Sciatic nerve (tissue), 2 donors: ENCODE measurements at places on chromosomes 5 and 9.

DNA sequence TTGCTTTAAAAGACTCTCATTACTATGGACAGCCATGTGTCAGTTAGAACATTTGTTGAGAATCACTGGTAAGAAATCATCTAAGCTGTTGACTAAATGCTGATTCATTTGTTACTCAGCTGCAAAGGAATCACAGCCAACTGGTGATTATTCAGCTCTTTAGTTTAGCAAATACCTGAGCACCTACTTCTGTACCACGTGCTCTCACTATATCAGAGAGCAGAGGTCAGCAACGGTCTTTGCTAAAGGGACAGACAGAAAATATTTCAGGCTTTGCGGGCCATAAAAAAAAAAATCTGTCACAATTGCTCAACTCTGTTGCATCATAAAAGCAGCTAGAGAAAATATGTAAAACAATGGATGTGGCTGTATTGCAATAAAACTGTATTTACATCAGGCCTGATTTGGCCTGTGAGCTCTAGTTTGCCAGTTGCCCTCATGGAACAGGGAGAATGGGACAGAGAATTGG, 377.6 kb downstream of the DNAH5 start:
- no peak for DNase-seq

DNA sequence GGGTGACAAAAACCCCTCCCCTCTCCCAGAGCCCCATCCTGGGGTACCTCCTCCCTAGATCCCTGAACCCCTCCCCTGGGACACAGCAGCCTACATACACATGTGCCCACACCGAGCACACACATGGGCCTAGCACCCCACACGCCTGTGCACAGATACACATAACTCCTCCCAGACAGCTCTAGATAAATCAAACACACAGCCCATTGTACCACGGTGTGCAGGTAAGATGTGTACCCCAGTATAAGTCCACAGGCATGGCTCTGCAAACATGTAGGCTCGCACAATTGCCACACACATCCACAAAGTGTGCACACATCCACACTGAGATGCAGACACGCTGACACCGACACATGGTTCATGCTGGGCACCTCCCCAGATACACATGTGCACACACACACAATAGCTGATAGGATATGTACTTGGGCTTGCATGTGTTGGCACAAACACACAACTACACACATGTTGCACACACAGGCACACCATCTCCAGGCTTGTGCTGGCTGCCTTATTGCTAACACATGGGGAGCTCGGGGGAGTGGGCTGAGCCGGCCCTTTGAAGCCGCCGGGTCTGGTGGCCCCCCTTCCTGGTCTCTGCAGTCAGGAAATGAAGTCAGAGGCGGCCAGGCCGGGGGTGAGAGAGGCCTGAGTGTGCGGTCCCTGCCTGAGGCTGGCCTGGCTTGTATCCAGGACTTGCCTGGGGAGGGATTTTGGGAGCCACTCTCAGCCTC, 30.2 kb downstream of the GOLGA2 start:
- DNase-seq, result peak; percentile 83

DNA sequence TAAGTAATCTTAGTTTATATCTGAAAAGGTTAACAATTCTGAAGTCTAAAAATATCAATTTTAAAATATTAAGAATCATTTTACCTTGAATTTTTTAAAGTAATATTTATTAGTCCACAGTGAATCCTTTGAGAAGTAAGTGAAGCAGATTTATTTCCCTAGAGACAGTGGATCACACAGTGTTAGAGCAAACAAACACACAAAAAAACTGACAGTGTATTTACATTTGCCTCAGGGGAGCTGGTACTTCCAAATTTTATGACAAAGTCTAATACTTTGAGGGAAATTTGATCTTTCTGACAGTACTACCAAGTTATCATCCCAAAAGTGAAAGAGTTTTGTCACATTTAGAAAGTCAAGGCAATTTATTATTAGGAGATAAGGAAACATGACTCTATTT, 1750.6 kb upstream of the CDH9 start:
- DNase-seq, result no peak

DNA sequence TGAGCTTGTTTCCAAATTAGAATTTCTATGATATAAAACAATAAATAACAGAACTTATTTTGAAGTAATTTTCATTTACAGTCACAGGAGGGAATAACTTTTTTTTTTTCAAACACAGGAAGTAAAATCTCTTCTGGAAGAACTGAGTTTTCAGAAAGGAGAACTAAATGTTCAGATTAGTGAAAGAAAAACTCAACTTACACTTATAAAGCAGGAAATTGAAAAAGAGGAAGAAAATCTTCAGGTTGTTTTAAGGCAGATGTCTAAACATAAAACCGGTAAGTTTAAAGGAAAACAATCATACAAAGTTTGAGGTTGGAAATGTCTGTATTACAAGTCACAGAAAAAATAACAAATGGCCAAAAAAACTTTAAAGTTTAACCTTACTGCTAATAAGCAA, 41.6 kb downstream of the RAB14 start:
- DNase-seq, result no peak

GRCh38 chr5:128762661-128763306, 202.5 kb upstream of the SLC27A6 start:
- no peak for DNase-seq

DNA sequence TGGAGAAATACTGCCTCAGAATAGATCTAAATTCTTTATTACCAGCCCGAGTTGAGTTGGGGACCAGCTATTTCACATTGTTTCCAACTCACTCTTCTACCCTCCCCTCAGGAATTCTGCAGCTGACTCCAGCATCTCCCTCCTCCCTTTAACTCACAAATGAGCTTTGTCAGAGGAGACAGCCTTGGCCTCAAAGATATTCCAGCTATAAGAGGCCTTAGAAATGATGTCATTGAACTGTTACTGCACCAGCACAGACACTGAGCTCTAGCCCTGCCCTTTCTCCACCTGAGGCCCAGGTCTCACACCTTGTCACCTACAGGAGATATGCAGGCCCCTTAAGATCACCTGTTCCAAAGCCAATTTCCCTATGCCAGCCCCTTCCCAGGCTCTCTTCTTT, 78.4 kb upstream of the ATP10B start:
- no peak for DNase-seq

DNA sequence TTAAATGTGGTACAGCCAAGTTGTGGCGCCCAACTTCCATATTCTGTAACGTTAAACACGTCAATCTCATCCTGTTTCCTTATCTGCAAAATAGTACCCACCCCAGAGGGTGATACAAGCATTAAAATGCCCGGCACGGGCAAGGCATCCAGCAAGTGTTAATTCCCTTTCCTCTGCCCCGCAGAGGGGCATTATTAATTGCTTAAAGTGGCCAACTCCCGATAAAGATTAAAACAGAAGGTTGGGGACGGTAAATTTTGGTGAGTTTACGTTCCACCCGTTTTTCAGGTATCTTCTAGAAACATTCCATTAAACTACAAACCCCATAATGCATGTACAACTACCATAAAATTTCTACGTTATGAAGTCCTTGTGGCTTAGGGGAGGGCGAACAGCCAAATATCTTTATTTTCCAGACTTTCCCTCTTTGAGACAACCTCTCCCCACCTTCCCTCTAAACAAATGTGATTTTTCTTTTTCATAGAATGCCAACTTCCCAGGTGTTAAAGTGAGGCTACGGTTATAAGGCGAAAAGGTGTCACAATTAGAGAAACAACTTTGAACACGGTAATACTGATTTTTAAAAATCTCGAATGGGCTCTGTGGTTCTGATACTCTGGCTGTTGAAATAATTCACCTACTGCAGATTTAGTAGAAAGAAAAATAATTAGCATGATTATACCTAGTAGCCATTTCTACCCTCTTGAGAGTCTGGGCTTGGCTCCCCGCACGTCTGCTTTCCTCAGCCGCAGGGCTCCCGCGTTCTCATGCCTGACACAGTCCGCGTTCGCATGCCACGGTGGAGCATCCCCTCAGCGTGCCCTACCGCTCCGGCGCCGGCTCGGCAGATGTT, 1.2 kb upstream of the GPBP1 start:
- DNase-seq, result no peak

DNA sequence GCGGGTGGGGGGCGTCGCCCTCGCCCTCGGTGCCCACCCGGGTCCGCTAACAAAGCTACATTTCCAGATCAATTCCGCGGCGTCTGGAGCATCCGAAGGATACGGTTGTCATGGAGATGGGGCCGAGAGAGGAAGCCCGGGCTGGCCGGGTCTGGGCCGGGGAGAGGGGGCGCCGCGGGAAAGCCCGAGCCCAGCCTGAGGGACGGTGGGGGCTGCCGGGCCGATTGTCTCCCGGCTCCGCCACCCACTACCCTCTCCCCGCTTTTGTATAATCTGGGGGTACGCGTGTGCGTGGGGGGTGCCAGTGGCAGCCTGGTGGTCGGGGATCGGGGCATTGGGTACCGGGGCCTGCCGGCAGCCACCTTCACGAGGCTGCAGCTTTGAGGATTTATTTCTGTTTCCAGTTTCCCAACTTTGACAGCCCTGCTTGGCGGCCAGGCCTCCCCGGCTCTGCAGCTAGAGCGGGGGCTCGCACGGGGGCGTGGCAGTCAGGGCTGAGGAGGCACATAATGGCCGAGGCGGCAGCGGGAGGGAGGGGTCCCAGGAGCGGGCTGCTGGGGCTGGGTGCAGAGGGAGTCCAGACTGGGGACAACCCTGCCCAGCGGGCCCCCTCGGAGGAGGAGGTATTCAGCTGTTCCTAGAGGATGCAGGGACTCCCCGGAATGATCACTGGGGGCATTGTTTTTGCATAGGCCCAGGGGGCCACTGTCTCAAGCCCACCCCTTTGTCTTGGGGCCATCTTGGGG, 626 bp downstream of the PSD2 start:
- DNase-seq, result no peak

GRCh38 chr5:98904780-98905179, 24.0 kb downstream of the CHD1 start:
- no peak for DNase-seq

DNA sequence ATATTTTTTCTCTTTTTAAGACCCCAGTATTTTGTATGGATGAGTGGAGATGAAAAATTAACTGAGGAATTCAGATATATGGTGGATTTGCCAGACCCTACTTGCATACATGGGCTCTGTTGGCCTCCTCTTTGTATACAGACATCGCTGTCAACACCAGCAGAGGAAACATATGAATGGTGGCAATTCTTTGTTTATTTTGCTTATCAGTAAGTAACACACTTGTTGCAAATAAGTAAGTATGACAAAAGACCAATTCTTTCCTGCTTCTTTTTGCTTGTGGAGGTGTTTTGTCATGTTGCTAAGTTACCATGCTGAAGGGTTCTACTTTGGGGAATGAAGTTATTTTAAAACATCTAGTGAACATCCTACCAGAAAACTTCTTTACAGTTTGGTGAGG, 298.2 kb downstream of the KIF4B start:
- DNase-seq, result no peak

GRCh38 chr5:74575741-74576538, 64.6 kb downstream of the ENC1 start:
- DNase-seq, result no peak

DNA sequence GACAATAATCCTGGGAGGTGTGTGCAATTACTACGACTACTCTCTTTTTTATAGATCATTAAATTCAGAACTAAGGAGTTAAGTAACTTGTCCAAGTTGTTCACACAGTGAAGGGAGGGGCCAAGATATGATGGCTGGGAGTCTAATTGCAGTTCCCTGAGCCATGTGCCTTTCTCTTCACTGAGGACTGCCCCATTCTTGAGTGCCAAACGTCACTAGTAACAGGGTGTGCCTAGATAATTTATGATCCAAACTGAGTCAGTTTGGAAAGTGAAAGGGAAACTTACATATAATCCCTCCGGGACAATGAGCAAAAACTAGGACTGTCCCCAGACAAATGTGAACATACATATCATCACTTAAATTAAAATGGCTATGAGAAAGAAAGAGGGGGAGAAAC, 20.2 kb downstream of the IL7R start:
- no peak for DNase-seq

- DNase-seq, result no peak
Observed at GRCh38 chr5:95283761-95284571, 928 bp downstream of the MCTP1 start.

DNA sequence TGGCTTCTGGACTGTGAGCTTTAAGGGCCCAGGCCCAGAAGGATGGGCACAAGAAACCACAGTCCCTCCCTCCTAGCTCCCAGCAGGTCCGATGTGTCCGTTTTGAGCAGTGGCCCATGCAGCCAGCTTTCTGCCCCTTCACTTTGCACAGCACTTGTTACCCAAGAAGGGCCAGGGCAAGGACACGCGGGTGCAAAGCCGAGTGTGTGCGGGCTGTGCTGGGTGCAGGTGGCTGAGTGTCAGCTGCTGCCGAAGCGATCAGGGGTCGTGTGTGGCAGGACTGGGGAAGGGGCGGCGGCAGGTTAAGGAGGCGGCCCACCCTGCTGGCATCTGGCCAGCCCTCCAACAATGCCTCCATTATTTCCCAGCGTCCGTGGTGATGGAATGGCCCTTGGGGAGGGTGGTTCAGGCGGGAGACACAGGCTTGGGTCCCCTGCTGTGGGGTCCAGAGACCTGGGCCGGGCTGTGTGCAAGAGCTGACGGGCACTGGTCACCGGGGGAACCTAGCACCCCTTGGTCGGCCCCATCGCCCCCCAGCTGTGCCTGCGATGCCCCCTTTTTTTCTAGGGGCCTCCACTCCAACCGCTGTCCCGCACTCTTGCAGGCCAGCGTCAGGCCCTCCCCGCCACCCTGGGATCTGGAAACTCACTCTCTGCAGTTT, 653 bp downstream of the LHX3 start:
- no peak for DNase-seq

- no peak for DNase-seq
Observed at GRCh38 chr9:110050925-110051355, 157.0 kb downstream of the C9orf152 start.

GRCh38 chr5:149456597-149457392, 77.7 kb upstream of the IL17B start:
- no peak for DNase-seq

GRCh38 chr9:133772581-133772980, 34.4 kb upstream of the SARDH start:
- no peak for DNase-seq

DNA sequence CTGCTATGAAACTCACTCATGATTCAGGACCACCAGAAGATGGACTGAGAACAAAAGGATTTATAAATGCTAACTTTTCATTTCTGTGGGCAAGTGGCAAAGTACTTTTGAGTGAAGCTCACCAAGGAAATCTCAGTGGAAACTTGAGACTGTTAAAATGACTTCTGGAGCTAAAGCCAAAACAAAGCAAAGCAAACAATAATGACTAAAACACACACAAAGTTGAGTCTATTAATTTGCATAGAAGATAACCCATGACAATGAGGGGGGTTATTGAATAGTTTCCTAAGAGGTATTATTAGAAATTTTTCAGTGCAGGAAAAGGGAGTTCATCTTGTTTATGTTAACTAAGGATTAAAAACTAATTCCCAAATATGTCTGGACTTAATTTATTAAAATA, 612.8 kb upstream of the FAM174A start:
- DNase-seq, result no peak

DNA sequence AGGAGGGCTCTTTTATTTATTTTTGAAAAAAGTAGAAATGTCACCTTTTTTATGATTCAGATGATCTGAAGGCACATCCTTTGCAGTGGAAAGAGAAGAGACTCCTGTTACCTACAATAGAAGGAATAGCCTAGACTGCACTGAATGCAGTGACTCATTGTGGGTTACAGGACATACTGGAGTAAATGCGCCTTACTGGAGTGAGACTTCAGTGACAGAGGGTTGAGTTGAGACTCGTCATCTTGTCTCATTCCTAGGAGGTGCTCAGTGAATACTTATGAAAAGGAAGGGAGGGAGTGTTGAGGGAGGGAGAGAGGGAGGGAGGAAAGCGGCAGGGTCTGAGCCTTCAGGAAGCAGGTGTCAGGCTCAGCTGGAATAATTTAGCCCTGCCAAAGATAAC, 25.2 kb downstream of the ANKRA2 start:
- DNase-seq, result no peak

GRCh38 chr9:38333047-38333446, 59.5 kb upstream of the ALDH1B1 start:
- DNase-seq, result no peak

GRCh38 chr9:34993502-34994259, 4.1 kb downstream of the DNAJB5 start:
- DNase-seq, result peak; percentile 81
